ENCODE measurements at places on chromosomes 2 and 18.

DNA sequence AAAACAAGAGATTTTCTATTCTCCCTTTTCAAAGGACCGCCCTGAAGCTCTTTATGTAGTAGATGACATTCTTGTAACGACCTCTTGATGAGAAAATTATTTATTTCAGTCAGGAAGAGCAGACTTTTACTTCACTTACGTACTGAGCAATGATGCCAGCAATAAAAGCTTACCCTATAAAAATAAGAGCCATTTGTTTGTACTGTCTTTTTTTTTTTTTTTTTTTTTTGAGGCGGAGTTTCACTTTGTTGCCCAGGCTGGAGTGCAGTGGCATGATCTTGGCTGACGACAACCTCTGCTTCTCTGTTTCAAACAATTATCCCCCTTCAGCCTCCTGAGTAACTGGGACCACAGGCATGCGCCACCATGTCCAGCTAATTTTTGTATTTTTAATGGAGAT, 39.2 kb downstream of the CRIM1 start:
- DNase-seq: no peak

DNA sequence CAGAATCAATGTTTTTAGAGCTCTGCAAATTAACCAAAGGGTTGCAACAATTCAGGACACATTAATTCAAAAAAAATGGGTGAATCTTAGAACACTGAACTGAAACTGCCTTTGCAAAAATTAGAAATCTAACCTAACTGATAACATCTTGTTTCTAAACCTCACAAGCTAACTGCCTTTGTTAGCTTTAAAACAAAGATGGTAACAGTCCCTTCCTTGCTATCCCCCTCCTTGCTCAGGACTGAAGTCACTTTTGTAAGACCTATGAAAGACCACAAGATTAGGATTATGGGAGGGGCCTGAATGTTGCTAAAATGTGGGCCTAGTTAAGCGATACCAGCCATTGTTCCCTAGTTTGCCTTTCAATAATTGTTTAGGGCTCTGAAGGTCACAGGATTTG, 44.9 kb upstream of the LONRF2 start:
- DNase-seq: no peak

DNA sequence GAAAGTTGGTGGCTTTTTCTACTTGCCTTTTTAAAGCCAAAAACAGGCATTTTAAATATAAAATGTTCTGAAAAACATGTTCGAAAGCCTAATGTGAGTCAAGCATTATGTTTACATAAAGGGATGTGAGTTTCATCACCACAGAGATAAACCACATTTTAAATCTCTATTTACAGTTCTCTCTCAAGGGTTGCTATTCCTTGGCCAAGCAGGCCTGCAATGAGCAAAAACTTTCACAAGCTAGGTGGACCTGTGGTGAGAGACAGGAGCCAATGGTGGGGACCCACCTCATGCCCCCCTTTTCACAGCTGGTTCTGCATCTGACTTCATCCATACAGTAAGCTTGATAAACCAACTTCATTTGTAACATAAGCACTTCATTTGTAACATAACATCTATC, 65.1 kb downstream of the CUL3 start:
- DNase-seq: peak; percentile 20

DNA sequence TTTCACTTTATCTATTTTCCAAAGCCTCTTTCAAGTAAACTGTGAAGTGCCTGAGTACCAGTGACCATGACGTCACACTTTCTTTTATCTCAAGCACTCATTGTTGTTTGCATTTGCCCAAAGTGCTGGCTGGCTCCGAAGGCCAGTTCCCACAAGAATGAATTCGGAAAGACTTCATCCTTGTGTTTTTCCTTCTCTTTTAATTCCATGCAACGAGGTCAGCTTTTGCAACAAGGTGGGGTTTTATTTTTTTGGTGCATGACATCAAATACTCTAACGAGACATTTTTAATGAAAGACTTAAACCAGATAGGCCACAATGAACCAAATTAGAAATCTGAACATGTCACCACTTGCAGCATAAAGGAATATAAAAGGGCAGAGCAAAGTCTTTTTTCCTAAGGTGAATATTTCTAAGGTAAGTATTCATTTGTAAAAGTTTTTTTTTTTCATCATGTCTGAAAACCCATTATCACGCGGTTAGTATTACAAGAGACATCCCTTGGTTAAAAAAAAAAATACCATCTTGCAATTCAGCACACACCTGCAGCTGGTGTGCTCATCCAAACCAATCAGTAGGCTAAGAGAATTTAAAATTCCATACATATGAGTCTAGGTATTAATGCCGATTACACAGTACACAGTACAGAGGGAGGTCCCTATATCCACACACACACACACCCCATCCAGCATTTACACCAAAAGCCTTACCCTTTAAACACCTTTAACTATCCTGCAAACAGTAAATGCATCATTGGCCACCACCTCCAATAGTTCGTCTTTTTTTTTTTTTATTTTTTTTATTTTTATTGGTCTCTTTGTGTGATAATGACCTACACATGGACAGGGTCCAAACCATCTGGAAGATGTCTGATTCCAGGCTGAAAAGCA, 2.3 kb downstream of the ARL4C start:
- peak; percentile 67 for DNase-seq

DNA sequence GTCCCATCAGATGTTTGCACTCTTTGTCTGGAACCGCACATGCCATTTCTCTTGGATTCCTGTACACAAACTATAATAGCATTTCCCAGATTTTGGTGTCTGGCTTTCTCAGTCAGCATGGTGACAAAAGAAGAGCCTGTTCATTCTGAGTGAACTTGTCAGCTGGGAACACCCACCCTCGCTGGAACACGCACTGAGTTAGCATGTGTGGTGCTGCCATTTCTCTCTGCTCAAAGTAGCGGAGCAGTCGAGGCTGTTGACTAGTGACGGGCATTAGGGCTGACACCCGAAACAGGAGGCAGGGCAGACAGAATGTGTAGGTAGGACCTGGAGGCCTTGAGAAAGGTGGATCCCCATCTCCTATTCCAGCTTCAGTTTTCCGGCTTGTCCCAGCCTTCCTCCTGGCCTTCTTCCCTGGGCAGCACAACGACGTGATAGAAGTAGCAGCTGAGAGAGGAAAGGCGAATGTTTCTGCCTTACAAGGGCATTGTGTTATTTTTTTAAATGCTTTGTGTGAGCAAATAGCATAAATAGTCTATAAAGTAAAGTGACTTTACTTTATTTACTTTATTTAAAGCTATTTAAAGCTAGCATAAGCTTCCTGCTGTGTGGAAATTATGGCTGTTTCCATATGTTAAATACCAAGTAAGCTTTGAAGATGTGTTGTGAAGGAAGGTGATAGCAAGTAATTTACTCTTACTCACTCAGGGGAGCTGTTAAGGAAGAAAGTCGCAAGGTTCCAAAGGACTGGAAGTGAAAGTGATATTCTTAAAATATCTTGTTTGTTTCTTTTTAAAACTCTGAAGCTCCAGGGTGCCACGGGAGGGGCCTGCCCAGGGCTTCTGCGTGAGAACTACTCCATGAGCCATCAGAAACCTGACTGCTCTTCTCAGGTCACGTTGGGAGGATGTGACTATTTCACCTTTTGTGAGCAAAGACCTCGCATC, 272.6 kb downstream of the NEDD4L start:
- no peak for DNase-seq

DNA sequence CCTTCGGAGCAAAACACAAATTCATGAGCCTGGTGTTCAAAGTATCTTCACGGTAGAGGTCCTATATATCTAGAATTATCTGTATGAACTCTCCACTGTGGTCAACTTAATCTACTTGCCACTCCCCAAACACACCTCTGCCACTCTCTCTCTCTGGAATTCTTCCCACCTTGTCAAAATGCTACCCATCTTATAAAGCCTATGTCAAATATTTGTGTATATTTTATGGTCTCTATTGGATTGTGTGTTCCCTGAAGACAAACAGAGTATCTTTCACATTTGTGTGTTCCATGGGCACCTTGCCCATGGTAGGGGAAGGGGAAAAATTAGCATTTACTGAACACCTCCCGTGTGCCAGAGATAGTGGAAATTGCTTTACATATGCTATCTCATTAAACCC, 83.2 kb upstream of the ATL2 start:
- DNase-seq: no peak

- DNase-seq: no peak
Observed at GRCh38 chr2:169069341-169069740, at the start of gene DHRS9. Gene DHRS9 (plus strand): TSS chr2:169069563. CDS start chr2:169081582, 12,019 bp downstream.

- DNase-seq: no peak
Observed at GRCh38 chr2:230885463-230886130, 20.9 kb downstream of the ITM2C start.

GRCh38 chr2:46686811-46687210, 207.4 kb downstream of the TMEM247 start:
- DNase-seq: no peak

- DNase-seq: no peak
Observed at GRCh38 chr2:37576831-37577230, 94.6 kb downstream of the CDC42EP3 start.

GRCh38 chr2:46674488-46674887, 195.1 kb downstream of the TMEM247 start:
- no peak for DNase-seq

- DNase-seq: no peak
Observed at GRCh38 chr2:210207929-210208328, 17.3 kb downstream of the ACADL start.

GRCh38 chr2:45964223-45964841, 312.9 kb downstream of the PRKCE start:
- DNase-seq: no peak

GRCh38 chr2:11681722-11682589, 12.0 kb upstream of the NTSR2 start:
- DNase-seq: peak; percentile 48

DNA sequence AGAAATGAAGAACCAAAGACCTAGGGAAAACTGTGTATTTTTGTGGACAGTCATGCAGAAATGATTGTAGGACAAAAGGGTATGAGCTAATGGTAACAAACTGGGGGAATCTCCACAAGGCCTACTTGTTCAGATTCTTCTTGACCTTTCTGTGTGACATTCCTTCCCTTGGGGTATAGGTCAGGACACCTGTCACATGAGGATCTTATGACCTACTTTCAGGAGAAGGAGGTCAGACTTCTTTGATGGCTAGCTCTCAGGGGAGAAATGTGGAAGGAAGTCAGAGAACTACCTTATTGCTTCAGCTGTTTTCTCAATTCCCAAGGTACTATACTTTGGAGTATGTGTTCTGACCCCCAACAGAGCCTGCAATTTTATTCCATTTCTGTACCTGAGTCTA, 40.7 kb upstream of the TANK start:
- DNase-seq: no peak

- DNase-seq: no peak
Observed at GRCh38 chr18:77750006-77750405, 500.4 kb downstream of the GALR1 start.

DNA sequence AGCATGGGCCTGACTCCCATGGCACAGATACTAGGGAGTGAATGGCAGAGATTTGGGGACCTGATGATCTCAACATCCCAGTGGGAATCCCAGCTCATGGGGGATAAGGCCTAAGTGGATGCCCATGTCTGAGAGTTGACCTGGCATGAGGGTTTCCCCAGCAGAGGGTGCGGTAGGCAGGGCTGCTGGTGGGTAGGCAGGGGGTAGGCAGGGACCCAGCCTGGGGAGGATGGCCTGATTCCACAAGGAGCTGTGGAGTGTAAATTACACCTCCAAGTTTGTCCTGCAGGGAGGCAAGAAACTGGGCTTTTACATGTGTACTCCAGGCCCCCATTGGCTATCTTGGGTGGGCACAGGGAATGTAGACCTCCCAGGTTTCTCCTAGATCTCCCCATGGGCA, 46.9 kb downstream of the INPP5D start:
- DNase-seq: no peak

DNA sequence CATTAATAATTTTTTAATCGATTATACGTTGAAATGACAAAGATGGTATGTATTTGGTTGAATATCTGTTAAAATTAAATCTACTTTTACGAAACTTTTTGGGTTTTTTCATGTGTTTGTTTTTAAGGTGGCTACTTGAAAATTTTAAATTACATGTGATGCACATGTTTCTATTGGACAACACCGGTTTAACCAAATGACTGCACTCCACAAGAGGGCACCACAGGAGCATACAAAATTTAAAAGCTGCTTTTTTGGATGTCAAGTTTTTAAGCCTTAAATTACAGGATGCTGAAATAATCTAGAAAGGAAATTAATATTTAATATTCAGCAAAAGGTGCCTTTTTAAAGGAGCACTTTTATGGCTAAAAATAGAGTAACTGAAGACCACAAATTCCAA, 98.7 kb downstream of the ACVR1 start:
- peak; percentile 55 for DNase-seq

- DNase-seq: no peak
Observed at GRCh38 chr2:7270011-7270431, 352.8 kb downstream of the RNF144A start.

DNA sequence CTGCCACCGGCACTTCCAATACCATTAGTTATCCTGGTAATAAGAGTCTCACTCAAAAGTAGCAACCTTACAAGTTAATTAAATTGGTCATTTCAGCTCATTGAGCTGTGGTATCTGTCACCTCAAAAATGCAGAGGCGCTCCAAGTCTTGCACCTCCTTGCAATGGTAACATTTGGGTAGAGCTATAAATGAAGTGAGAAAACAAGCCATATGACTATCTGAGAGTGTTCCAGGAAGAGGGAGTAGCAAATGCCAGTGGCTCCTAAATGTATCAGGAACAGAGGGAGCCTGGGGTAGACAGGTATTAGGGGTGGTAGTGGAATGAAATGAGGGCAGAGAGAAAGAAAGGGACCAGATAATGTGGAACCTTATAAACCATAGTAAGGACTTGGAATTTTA, 6.0 kb upstream of the ZSCAN30 start:
- no peak for DNase-seq
